ENCODE measurements at places on chromosomes 16 and 17.

DNA sequence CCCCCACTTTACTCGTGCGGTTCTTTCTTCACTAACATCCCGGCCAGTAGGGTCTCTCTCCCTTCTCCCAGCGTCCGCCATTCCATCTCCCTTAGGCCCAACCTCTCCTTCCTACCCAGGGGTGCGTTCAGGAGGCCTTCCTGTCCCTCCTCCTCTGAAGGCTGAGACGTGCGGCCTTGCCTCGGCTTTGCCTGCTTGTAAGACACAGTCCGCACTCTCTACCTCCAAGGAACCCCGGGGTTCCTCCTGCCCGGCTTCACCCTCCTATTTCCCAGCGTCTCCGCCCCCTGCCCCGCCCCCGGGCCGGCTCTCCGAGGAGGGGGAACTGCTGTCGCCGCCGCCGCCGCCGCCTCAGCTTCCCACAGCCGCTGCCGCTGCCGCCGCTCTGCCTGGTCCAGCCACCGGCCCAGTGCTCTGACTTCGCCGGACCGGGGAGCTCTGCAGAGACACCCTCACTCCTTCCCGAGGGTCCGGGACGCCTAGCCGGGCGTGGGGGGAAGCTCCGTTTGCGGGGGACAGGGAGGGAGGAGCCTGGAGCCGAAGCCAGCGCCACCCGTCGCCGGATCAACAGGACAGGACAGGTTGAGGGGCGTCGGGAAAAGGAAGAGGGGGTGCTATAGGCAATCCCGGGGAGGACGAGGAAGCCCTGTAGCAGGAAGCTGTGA, 1.2 kb upstream of the FGF11 start:
- no peak for DNase-seq

GRCh38 chr17:75861927-75862317, 6.8 kb upstream of the WBP2 start:
- no peak for DNase-seq

- DNase-seq, result peak; percentile 84
These were observed 142.9 kb upstream of the NUDT7 start for GRCh38 chr16:77579351-77579891.

DNA sequence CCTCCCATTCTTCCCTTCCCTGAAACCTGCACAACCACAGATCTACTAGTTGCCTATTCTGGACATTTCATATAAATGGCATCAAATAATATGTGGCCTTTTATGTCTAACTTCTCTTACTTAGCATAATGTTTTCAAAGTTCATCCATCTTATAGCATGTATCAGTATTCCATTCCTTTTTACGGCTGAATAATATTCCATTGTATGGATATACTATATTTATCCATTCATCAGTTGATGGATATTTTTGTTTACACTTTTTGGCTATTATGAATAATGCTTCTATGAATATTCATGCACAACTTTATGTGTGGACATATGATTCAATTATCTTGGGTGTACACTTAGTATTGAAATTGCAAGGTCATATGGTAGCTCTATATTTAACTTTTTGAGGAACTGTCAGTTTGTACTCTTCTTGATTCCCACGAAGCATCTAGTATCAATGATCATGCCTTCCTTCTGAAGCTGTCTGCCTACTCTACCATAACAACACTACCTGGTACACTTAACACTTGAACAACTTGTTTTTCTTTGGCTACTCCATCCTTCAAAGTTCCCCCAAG, 12.7 kb upstream of the CHD3 start:
- DNase-seq, result no peak

DNA sequence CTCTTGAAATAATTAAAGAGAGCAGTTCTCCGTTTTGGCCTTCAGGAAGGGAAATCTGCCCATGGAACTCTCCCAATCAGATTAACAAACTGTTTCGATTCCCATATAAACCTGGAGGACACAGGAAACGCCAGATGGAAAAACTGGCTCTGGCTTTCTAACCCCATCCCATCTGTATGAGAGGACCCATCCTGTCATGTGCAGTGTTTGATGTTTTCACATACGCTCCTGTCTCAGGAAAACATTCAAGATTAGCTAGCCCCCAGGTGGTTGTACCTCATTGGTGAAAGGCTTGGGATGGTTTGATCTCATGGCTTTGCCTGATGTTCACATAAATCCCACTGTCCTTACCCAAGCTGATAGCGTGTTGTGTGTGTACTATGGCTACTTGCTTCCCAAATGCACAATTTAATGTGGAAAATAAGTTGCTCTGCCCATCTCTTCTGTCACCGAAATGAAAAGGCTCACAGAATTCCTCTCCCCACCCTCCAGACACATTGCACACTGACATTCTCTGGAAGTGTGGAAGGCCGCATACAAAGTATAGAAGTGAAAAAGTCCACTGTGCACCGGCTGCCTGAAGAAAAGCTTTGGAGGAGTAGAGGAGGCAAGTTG, 18.2 kb upstream of the ERN1 start:
- peak; percentile 58 for DNase-seq

- DNase-seq, result no peak
These were observed 178.4 kb downstream of the IRF8 start for GRCh38 chr16:86077243-86077940.

DNA sequence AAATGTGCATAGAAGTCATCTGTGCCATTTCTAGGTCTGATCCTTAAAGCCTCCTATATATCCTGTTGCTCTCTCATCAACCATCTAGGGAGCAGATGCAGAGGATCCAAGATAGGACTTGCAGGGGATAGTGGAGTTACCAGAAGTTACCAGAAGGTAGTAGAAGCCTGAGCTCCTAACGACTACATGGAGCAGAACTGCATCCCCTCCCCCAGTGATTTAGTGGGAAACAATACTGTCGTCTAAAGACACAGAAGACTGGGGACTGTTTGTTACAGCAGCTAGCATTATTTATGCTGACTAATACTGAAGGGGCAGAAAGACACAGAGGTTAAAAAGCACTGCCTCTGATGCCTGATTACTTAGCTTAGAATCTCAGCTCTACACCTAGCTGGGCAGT, 15.8 kb downstream of the GP2 start:
- no peak for DNase-seq

- DNase-seq, result no peak
These were observed 24.2 kb downstream of the CASKIN2 start for GRCh38 chr17:75490953-75491649.

DNA sequence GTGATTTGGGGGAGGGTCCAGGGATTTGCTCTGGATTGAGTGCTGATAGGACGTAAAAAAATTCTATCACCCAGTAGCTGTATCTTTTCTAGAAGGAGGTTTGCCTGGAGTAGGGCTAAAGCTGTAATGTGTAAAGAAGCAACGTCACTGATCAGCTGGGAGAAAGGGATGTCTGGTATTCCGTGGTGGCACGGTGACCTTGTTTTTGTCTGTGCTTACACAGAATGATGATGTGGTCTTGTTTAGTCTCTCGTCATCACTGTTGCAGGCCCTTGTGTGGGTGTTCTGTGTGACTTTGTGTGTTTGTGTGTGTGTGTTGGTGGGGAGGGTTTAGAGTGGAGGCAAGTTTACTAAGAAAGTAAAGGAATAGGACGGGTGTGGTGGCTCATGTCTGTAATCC, 22.5 kb upstream of the ARHGAP17 start:
- no peak for DNase-seq

DNA sequence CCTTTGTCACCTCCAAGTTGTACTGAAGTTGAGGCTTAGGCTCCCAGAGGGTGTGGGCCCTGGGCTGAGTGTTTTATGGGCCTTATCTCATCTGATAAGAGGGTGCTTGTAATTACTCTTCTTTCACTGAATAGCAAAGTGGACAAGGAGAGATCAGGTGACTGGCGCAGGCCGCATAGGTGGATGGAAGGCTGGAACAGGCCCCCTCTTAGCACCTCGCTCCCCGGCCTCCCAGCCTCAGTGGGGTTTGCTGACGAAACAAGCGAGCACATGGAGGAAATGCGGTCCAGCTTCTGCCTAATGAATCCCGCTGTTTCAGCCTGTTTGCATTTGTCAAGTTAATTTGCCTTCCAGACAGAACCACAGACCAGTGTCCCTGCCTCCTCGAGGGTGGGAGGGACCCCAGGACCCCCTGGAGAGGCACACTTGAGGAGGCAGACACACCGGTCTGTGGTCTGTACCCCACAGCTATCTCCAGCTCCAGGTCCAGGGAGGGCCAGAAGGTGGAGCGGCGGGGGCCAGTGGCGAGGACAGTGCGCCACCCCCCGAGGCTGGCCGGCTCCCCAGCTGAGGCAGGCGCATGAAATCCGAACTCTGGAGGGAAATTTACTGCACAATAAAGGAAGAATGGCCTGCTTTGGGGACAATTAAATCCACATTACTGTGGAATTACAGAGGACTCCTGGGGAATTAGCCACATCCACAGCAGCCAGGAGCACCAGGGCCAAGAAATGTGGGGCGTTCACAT, 123.4 kb downstream of the NTN1 start:
- no peak for DNase-seq

DNA sequence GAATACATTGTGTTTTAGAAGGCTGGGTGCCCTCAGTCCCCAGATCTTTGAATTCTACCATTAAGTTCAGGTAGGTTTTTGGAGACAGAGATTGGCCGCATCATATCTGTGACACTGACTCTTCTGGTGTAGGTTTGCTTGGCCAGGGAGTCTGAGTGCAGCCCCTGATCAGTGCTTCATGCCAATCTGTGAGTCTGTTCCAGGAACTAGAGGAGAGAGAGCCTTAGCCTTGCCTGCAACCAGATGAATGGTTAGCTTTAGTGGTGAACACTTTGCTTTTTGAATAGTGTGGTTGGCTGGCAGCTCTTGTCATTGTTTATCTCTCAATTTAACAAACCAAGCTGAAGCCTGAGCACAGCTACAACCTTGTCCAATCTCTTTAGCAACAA, 87.8 kb downstream of the PLXDC1 start:
- no peak for DNase-seq

DNA sequence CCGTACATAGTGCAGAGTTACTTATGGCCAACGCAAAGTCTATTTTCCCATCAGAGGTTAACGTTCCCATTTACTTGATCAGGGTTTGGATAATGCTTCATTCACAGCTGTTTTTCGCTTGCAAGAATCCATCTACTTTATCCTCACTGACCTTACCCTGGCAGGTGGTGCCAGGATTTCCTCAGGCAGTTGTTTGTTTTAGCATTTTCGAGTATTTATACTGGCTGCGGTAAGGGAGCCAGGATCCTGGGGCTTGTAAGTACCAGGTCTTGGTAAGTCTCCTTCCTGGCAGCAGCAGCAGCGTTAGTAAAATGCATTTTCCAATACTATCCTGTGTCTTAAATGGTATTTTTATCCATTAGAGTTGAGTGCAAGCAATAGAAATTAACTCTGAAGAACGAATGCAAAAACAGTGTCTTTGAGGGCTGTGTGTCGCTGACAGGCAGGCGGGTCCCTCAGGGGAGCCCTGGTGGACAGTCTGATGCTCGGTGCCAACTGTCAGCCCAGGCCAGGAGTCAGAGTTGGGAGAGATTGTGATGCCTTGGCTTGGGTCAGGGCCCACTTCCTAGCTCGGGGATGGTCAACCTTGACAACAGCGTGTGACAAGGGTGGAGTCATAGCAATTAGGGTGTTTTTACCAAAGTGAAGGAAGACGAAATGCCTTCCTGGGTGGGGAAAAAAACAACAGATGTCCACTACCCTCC, 92.4 kb upstream of the HSBP1 start:
- DNase-seq, result no peak

DNA sequence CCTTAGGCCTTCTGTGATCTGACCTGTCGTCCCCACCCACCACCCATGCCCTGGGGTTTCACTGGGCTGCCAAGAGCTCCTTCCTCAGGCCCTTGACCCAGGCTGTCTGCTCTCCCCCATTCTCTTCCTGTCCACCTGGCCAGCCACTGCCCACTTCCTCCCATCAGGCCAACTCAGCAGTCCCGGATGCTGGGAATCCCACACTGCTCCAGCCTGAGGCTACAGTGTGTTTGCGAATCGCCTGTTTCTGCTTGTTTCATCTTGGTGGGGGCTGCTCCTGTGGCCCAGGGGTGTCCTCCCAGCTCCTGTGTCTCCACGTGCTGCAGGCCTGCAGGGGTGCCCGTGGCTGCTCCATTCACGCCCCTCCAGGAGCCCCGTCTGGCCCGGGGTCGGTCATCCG, 839 bp upstream of the METRN start:
- DNase-seq, result no peak

All from cardiac fibroblast (primary cell).